Left colon (tissue), 2 donors: ENCODE measurements at places on chromosomes 2 and 18. TPM values are rescaled to one million over a fixed set of nuclear protein-coding genes. Genes with fewer than 3 reads are reported as not detected.
A peak's percentile ranks its signal among the peaks of the same experiment; 100 is the strongest.

ZEB2 gene
- 41.1 TPM for total RNA-seq

DNA sequence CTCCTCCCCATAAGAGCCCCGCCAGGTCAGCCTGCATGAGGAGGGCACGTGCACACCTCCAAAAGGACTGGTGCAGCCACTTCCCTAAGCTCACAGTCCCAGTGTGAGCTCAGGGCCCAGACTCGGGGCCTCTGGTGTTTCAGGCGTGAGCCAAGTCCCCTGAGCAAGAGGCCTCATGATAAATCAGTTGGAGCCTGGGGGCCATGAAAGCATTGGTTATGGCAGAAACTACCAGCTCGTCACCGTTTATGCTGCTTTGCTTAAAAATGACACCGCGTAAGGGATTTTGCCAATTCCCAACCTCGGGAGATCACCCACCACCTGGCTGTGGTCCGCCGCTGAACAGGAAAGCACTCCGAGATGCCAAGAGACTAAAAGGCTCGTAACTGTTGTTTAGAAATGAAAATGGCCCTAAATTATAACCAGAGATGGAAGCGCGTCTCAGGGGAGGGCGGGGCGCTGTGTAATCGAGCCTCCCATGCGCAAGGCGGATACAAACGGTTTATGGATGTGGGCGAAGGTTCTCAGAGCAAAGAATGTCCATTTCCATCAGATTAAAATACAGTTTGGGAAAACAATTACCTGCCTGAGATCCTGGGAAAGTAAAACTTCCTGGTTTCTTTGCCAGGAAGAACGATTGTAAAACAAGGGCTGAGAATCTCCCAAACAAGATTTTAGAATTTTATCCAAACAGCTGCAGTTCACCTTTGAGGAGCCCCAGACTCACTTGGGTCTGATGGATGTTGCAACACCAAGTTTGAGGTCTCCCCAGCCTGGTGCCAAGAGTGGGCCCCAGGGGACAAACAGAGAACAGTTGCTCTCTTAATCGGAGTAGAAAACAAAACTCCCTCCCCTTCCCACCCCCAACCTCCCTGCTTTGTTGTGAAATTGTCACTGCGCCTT is 141.4 kb downstream of the BCL2 start:
- peak; percentile 84 for DNase-seq

- DNase-seq = no peak
Observed at GRCh38 chr2:160372585-160372984, 121.0 kb downstream of the RBMS1 start.

- peak; percentile 12 for DNase-seq
Observed at GRCh38 chr2:18378020-18378653, 182.3 kb downstream of the RDH14 start.

DNA sequence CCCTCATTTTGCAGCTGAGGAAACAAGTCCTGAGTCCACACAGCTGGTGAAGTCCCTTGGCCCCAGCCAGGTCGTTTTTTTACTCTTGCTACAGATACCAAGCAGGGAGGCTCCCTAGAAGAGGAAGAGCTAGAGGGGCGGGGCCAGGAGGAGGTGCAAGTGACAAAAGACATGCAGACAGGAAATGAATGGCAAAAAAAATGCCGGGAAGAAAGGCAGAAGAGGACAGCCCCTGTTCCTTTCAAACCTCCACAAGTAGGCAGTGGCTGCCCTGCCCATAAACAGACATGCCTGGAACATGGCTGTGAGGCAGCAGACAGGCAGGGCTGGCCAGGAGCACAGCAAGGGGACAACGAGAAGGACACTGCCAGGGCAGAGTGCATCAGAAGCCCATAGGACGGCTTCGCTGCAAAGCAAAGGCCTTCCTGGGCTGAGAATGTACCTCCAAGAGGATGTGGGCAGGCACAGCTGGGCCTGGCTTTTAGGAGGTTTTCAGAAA is 108.7 kb downstream of the ZBTB7C start:
- peak; percentile 63 for DNase-seq

C2orf49 gene
- total RNA-seq = 12.2 TPM

DNA sequence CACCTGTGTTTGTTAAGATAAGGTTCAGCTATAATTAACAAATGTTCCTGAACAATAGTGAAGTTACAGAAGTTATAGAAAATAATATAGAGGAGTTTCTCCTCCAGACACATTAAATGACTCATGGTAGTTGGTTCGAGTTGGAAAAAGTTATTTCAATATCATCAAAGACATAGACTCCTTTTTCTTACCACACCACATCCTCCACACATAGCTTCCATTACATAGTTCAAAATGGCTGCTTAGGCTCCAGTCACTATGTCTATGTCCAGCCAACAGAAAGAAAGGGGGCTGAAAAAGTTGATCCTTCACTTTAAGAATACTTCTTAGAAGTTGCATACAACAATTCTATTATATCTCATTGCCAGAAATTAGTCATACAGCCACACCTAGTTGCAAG is 50.7 kb downstream of the DYNAP start:
- no peak for DNase-seq

DNA sequence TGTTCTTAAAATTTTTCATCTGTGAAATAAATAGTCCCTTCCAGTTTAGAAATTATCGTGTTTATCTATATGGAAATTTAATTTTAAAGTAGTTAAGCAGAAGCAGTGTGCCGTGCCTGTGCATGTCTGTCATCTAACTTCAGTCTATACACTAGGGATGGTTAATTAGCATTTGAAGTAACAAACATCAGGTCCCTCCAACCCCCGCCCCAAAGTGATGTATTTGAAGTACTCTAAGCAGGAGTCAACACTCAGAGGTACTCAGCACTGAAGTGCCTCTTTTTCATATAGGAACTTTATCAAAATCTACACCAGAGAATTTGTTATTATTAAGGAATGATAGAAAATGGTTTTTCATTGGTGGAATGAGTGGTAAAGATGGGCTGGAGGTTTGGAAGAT is 33.0 kb downstream of the LANCL1 start:
- DNase-seq = no peak

- DNase-seq = no peak
Observed at GRCh38 chr2:219995991-219996765, 368.7 kb downstream of the SLC4A3 start.

DNA sequence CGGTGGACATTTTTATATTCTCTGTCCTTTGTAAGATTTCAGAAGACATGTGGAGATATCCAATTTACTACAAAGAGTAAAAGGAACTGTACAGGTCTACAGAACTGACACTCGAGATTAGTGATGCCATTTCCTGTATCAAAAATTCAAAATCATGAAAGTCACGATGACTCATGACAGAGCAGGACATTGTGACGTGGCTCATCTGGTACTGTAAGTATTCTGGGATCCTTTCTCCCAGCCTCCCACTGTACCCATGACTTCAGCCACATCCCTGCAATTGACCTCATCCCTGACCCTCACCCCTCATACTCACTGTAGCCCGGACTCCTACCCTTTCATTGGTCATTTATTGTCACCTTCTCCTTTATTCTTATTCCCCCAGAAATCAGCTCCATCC is 736.5 kb downstream of the EPHA4 start:
- no peak for DNase-seq

DNA sequence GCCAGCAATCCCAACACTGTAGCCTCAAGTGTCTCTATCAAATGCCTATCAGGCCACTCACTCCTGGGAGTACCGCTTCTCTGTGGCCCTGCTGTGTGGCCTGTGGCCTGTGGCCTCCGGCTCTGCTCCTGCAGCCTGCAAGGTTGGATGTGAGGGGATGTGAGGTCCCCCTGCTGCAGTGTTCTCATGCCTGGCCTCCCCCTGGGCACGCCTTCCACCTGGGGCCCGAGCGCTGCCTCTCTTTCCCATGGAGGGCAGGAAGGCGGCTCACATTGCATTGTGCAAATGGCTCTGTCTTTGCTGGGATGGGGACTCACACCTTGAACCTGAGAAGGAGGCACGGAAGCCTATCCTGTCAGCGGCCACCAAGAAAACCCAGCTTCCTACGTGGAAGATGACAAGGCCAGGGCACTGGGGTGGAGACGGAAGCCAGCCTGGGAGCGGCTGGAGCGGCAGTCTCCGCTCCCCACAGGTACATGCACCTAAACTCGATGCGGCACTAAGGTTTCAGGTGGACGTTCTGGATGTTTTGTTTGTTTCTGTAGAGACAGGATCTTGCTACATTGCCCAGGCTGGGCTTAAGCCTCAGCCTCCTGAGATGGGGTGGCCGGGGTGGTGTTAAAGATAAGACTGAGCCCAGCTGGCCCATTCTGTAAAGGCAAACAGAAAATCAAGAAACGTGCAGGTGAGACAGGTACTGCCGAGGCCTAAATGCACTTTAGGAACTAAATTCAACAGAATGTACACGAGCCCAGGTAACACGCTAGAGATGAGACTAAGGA is 140.1 kb downstream of the HDAC4 start:
- DNase-seq = peak; percentile 20

GRCh38 chr18:28468901-28469300 is 292.0 kb upstream of the CDH2 start:
- DNase-seq = no peak

DNA sequence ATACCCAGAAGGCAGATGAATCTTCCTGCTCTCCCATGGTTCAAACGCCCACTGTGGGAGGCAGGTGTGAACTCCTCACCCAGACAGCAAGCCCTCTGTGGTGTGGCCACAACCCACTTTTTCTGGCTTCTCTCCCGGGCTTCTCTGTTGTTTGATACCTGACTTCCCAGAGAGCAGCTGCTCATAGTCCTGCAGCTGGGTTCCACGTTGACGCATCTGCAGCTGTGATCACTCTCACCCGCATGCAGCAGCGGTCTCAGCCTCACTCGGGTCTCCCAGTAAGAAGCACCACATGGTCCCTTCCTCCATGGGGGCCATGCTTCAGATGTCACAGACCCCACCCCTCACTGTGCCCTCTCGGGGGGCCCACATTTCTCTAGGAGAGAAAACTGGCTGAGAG is 3.5 kb downstream of the ASPRV1 start:
- DNase-seq = no peak

DNA sequence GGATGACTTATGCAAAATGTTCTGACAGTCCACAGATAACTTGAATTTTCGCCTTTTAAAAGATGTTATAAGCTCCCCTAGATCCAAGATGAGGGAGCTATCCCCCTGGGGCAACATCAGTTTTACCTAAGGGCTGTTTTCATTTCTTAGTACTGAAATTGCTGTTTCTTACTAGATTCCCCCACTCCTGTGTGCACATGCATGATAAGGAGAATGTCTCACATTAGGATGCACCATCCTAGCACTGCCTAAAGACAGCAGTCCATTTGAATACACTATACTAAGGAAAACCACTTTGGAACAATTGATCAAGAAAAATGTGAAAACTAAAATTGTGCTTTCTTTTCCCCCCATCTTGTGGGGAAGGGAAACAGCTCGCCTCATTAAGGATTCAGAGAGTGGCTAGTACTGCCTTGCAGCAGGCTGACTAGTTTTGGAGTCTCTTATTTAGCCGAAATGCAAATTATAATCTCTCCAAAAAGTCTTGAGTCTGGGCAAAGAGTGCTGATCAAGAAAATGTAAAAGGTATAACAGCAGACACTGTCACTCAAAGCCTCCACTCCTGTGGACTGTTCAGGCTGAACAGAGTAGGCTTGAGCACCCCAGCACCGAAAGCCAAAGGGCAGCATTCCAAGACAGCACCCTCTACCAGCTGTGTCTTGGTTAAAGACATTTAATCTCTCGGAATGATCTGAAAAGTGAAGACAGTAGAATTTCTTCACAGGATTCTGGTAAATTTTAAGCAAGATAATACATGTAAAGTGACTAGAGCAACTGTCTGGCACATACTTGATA is 65.0 kb downstream of the ZNF385B start:
- no peak for DNase-seq

B3GNT7 gene
- 461 TPM for total RNA-seq

DNA sequence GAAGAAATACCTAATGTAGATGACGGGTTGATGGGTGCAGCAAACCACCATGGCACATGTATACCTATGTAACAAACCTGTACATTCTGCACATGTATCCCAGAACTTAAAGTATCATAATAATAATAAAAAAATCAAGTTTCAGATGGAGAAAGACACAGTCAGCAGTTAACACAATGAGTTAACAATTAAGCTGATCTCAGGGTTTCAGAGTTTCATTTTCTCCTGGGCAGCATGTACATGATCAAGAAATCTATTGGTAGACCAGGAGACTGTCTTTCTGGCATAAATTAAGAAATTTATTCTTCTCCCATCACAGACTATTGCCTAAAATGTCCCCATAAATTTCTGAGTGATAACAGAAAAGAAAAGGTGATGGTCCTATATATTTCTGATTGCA is 155.3 kb downstream of the RAD51AP2 start:
- DNase-seq = no peak

DNA sequence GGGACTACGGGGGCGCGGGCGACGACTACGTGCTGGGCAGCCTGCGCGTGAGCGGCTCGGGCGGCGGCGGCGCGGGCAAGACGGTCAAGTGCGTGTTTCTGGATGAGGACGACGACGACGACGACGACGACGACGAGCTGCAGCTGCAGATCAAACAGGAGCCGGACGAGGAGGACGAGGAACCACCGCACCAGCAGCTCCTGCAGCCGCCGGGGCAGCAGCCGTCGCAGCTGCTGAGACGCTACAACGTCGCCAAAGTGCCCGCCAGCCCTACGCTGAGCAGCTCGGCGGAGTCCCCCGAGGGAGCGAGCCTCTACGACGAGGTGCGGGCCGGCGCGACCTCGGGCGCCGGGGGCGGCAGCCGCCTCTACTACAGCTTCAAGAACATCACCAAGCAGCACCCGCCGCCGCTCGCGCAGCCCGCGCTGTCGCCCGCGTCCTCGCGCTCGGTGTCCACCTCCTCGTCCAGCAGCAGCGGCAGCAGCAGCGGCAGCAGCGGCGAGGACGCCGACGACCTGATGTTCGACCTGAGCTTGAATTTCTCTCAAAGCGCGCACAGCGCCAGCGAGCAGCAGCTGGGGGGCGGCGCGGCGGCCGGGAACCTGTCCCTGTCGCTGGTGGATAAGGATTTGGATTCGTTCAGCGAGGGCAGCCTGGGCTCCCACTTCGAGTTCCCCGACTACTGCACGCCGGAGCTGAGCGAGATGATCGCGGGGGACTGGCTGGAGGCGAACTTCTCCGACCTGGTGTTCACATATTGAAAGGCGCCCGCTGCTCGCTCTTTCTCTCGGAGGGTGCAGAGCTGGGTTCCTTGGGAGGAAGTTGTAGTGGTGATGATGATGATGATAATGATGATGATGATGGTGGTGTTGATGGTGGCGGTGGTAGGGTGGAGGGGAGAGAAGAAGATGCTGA is 1.4 kb downstream of the SOX11 start:
- no peak for DNase-seq

GRCh38 chr2:54531558-54531957 is 75.4 kb downstream of the SPTBN1 start:
- no peak for DNase-seq

DNA sequence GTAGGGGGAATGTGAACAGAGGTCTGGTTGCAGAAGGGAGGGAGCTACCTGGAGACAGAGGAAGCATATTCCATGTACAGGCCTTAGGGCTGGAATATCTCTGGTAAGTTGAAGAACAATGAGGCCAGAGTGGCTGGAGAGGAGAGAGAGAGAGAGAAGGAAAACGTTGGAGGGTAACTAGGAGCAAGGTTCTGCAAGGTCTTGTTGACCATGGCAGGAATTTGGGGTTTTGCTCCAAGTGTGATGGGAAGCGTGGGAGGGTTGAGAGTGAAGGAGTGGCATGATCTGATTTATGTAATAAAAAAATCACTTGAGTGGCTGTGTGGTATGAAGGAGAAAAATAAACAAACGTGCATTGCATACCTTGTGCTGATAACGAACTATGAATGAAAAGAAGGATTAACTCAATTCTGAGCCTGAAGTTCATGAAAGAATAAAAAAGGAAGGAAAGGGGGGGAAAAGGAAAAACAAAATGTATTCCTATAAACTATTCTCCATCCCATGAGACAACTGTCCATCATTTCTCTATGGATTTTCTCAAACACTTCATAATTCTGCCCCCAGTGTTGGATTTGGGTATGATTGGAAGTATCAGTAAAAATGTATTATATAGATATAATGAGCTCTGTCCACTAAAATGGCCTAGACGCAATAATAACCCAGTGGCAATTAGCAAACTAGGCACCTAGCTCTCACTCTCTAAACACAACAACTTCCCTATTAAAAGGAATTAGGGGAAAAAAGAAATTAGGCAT is 59.7 kb upstream of the PMAIP1 start:
- DNase-seq = no peak
